ENCODE measurements at places on chromosomes 12 and 14. TPM values are rescaled to one million over a fixed set of nuclear protein-coding genes. Genes with fewer than 3 reads are reported as not detected.
A peak's percentile ranks its signal among the peaks of the same experiment; 100 is the strongest.

Gene SLCO1C1
- polyA plus RNA-seq: 0.95 TPM

DNA sequence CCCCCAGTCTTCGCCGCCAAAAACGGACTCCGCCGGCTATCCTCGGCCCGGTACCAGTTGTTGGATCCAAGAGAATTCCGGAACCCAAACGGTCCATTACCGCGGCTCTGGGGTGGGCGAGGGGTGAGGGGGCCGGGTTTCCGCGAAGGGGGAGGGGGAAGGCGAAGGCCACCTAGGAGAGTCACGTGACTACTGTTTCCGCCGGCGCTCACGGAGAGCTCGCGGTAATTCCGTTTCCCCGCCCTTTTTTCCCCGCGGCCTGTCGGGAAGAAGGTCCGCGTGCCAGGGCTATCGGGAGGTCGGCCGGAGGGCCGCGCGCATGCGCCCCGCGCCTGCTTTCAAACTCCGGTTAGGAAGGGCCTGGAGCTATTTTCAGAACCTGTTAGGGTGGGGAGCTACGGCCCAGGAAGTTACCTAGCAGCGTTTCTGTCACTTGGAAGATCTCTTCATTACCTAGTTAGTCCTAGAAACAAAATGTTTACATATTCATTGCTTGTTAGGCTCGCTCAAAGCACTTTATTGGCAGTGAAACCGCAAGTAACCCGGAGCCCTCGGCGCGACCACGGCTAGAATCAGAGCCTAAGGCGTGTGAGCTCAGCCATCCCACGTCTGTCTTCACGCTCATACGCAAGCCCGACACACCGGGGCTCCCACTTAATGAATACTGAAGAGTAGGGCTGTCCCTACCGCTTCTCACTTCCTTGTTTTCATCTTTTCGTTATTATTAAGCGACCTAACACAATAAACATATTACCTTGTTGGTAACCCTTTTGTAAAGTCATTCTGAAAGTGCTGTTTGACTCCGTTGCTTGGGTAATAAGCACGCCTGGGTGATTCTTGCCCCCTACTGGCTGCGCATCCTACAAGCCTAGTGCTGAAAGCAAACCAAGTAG is 624 bp upstream of the SBNO1 start:
- peak; percentile 97 for DNase-seq

DNA sequence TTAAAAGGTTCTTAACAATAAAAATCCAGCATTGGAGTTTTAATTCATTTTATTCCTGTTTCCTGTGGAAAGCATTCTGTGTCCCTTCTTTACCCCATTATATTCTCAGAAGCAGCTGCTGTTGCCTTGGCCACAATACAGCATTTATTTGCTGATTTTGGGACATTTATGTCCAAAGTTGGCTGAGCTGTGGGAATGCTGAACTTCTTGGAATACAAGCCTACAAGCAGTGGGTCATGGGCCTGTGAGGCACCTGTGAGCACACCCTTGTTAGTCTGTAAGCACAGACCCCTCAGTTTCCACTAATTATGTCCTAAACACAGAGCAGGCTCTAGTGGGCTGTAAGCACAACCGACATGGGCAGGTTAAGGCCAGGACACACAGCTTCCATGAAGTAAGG is 122.2 kb upstream of the IGF1 start:
- DNase-seq: no peak

- no peak for DNase-seq
Measured at GRCh38 chr12:124862768-124863415, 772 bp downstream of the SCARB1 start.

DNA sequence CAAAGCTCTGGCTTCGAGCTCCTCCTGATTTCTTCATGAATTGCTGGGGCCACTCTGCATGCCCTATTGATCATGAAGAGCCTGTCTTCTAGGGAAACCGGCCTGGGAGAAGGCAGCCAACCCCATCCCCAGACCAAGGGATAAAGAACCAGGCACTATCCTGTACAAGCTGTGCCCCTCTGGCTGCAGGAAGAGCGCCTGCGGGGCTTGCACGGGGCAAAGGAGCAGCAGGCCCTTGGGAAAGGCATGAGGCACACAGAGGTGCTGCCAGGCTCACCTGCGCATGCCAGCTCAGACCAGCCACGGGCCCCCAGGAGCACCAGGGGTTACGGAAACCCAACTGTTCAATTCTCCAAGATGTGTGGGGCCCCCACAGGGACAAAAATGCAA is 2.1 kb downstream of the ITPK1 start:
- DNase-seq: no peak

- DNase-seq: no peak
Measured at GRCh38 chr14:25237845-25238244, 187.9 kb upstream of the STXBP6 start.

Measured in left renal cortex interstitium (tissue), 4 donors.